AG04450 (cell line): ENCODE measurements at places on chromosomes 6 and 20.

DNA sequence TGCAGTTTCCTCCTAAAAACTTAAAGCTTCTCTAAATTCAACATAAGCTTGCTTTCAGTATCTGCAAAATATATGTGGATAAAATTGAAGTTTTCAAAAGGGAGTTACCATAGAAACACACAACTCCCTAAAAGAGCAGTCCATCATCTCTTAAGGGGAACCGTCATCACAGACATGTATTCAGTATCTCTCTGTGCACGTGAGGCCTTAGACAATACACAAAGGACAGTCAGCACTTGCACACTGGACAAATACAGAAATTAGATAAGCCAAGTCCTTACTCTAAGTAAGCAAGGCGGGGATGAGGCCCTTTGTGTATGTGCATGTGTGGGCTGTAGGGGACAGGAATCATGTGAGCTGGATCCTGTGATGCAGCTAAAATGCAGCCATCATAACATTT lies 136.6 kb downstream of the BACH2 start:
- DNase-seq = no peak

- no peak for DNase-seq
Observed at GRCh38 chr20:38123021-38123587, 42.0 kb downstream of the TGM2 start.

DNA sequence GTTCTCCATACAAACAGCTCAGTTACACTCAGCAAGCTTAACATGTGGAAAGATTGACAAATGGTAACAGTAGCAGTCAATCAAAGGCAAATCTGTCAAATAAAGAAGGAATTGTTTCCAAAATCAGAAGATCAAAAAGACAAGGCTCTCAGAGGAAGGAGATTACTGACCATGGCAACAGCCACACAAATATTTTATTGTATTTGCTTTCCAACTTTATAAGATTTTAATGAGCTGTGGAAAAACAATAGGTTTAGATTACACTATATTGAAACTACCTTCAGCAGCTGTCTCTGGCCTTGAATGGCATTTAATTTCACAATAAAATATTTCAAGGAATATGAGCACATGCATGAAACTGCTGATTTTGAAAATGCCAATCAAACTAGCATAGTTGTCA lies 1143.9 kb upstream of the GJE1 start:
- no peak for DNase-seq

- DNase-seq = no peak
Observed at GRCh38 chr6:164346631-164347030, 932.1 kb downstream of the QKI start.

- DNase-seq = peak; percentile 65
Observed at GRCh38 chr20:58571693-58572427, 56.7 kb upstream of the APCDD1L start.
